ENCODE measurements at places on chromosomes 2 and 18.

DNA sequence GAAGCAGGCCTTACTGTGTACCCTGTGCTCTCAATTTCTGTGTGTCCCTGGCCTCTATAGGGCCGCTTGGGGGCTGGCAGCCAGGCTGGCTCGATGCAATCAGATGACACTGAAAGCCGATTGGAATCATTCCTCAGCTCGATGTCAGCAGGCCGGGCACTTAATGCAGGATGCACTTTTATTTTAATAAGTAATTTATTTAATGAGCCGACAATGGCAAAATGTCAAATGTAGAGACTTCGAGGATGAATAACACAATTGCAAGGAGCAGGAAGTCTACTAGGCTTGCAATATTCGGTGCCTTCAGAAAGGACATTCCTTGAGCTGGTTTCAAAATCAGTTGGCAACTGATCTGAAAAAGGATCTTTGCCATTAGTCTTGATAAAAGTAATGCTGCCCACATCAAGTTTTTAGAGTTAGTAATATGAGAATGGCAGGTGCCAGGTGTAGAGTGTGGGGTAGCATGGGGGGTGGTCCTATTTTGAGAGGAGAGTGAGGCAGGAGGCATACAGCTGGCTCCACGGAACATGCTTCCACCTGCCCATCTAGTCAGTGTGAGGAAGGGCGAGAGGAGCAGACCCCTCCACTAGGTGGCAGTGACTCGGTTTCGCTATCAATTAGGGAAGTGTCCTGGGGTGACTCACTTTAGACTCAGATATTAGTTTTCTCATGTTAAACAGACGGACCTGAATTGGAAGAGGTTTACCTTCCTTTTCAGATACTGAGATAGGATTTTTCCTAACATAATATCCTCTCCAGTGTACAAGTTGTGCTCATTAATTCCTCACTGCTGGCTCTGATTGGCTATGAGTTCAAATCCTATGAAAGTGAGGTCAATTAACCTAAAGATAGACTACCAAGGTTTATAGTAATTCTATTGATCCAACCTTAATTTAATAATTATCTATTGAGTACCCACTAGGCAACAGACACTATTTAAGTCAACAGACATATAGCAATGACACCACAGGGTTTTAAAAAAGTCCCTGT lies 80.9 kb downstream of the NABP1 start:
- peak; percentile 9 for DNase-seq
- H3K36me3 ChIP-seq = no peaks in the 10 kb centered on the region
- H3K27ac ChIP-seq = peak overlapping the region; percentile 77

DNA sequence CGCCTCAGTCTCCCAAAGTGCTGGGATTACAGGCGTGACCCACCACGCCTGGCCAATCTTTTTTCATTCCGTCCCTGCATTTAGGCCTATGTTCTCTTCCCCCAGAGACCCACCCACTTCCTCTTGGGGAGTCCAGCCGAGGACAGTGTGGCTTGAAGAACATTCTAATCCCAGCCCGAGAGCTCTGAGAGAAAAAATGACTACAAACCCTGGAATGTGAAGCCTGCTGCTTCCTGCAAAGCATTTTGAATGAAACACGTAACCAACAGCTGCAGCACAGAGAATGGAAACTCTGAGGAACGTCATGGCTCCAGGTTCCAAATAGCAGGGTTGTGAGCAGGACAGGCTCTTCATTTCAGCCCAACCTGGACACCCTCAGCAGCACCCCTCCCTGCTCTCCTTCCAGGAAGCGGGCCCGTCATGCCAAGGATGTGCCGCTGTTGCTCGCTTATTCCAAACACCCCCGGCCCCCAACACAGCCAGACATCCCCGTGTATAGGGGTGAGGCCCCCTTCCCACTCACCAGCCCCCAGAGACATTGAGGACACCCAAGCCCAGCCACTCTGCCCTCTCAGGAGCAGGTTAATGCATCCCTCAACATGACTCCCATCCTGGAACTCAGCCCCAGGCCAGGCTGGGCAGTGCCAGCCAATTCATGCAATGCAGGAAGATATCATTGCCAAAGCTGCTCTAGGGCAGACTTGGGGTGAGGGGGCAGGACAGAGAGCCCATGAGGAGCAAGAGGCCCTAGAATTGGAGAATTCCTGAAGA lies 139.8 kb downstream of the ZFP36L2 start:
- H3K27ac ChIP-seq = peak overlapping the region; percentile 91
- H3K4me3 ChIP-seq = no peak overlapping the region
- H3K27me3 ChIP-seq = no peaks in the 10 kb centered on the region
- peak; percentile 98 for DNase-seq
- H3K36me3 ChIP-seq = no peaks in the 10 kb centered on the region

- peaks cover 8% of the 10 kb centered on the region for H3K27me3 ChIP-seq
- no peaks in the 10 kb centered on the region for H3K36me3 ChIP-seq
- H3K4me1 ChIP-seq = no peaks in the 10 kb centered on the region
- H3K27ac ChIP-seq = no peak overlapping the region
- H3K4me3 ChIP-seq = no peak overlapping the region
Observed at GRCh38 chr2:230944123-230944653, 19.1 kb upstream of the GPR55 start.

GRCh38 chr18:36066686-36067054 lies 689 bp downstream of the RPRD1A start:
- H3K4me1 ChIP-seq = no peaks in the 10 kb centered on the region
- H3K27ac ChIP-seq = peak overlapping the region; percentile 92
- DNase-seq = no peak
- no peaks in the 10 kb centered on the region for H3K27me3 ChIP-seq

DNA sequence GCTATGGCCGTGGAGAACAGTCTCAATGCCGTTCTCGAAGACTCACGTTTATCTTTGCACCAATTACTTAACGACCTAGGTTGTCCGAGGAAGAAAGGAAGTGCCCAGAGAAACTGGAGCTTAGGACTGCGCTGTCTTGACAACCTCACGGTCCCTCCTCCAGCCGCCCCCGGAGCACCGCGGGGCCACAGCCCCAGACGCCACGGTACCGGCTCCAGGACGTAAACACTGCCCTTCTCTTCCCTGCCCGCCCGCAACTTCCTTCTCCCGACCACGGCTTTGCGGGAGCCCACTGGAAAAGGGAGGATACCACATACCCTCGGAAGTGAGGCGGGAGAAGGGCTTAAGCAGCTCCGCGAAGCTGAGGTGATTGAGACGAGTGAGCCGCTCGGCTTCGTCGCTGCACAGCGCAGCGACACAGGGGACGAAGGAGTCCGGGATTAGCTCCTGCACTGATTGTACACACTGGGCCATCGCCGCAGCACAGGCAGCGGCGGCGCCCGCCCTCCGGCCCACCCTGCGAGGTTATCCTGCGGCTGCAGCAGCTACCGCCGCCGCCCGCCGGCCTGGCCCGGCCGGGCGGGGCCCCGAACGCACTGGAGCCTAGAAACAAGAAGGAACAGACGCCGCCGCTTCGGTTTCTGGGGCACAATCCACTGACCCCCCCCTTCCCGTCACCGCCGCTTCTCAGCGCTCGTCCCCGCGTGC lies 483 bp downstream of the TRAPPC8 start:
- peak overlapping the region; percentile 80 for H3K4me3 ChIP-seq
- peak overlapping the region; percentile 92 for H3K27ac ChIP-seq
- H3K36me3 ChIP-seq = no peaks in the 10 kb centered on the region
- no peaks in the 10 kb centered on the region for H3K27me3 ChIP-seq
- peaks cover 15% of the 10 kb centered on the region for H3K4me1 ChIP-seq

Data from keratinocyte (primary cell).